Progenitor cell of endocrine pancreas (in vitro differentiated cells): ENCODE measurements at places on chromosomes 6 and 20.

DNA sequence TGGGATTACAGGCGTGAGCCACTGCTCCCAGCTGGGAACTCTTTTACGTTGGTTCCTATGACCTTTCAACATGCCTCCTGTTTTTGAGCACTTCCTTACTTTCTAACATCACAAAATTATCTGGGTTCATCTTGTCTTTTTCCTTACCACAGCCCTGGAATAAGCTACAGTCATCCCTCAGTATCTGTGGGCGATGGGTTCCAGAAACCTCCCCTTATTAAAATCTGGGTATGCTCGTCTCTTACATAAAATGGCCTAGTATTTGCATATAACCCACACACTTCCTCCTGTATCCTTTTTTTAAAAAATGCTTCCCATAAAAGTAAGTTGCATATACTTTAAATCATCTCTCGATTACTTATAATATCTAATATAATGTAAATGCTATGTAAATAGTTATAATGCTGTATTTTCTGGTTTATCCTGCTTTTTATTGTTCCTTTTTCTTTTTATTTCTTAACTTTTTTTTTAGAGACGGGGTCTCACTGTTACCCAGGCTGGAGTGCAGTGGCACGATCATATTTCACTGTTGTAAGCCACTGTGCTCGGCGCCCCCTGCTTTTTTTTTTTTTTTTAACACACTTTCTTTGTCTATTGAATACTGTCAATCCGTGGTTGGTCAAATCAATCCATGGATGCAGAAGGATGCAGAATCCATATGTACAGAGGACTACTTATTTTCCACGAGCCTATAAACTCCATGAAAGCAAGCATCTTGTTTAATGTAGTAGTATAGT, 9.2 kb downstream of the RPF2 start:
- no peaks in the 10 kb centered on the region for H3K4me1 ChIP-seq
- no peak overlapping the region for H3K4me3 ChIP-seq
- peaks cover 19% of the 10 kb centered on the region for H3K36me3 ChIP-seq
- no peaks in the 10 kb centered on the region for H3K27me3 ChIP-seq
- DNase-seq = no peak

GRCh38 chr20:24981282-24981681, 11.3 kb downstream of the APMAP start:
- H3K36me3 ChIP-seq = peaks cover 56% of the 10 kb centered on the region
- H3K4me3 ChIP-seq = no peak overlapping the region

DNA sequence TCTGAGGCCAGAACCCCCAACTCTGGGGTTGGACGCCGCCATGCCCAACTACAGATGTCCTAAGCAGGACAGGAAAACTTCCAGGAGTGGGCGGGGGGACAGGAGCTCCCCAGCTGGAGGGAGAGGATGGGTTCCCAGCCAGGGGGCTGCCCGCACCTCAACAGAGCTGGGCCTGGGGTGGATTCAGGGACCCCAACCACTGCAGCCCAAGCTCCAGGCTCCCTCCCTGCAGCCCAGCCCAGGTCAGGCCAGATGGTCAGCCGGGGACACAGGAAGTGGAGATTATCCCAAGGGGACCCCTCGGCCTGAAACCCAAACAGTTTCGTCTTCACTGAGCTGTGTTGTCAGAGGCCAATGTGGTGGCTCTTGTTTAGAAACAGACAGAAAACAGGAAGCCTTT, 9.4 kb downstream of the LAMA5 start:
- H3K27ac ChIP-seq = no peak overlapping the region
- peaks cover 23% of the 10 kb centered on the region for H3K4me1 ChIP-seq
- no peaks in the 10 kb centered on the region for H3K27me3 ChIP-seq
- no peak for DNase-seq

DNA sequence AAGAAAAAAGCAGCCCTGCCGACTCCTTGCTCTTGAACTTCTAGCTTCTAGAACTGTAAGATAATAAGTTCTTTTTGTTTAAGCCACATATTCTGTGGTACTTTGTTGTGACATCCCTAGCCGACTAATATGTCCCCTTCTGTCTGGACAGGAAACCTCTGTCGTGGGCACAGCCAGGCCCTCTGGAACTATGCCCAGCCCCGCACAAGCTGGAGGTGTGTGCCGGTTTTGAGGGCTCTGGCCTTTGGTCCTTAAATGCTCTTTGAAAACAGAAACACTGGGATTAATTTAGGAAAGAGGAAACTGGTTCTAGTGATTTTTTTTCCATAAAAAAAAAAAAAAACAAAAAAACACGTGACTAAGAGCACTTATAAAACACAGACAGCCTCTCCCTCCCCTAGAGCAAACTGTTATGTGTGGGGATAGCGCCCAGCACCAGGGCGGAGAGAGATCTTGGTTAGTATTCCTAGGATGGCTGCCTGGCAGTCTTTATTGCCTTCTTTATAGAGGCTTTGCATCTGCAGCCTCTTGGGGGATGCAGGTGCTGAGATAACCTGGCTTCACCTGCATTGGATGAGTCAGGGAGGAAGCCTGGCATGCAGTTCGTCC, 244.3 kb downstream of the NFATC2 start:
- peaks cover 7% of the 10 kb centered on the region for H3K36me3 ChIP-seq
- peaks cover 3% of the 10 kb centered on the region for H3K27me3 ChIP-seq
- no peak overlapping the region for H3K27ac ChIP-seq
- H3K4me1 ChIP-seq = no peaks in the 10 kb centered on the region
- H3K4me3 ChIP-seq = no peak overlapping the region

GRCh38 chr6:149438855-149439254, 38.8 kb downstream of the SUMO4 start:
- peaks cover 10% of the 10 kb centered on the region for H3K4me1 ChIP-seq
- no peaks in the 10 kb centered on the region for H3K36me3 ChIP-seq
- DNase-seq = no peak
- H3K27me3 ChIP-seq = peaks cover 24% of the 10 kb centered on the region
- no peak overlapping the region for H3K27ac ChIP-seq

GRCh38 chr6:168968228-168968627, 285.4 kb downstream of the THBS2 start:
- no peak for DNase-seq
- H3K27ac ChIP-seq = no peak overlapping the region
- no peak overlapping the region for H3K4me3 ChIP-seq
- no peaks in the 10 kb centered on the region for H3K36me3 ChIP-seq

- H3K27me3 ChIP-seq = no peaks in the 10 kb centered on the region
- DNase-seq = no peak
- H3K4me3 ChIP-seq = no peak overlapping the region
Observed at GRCh38 chr20:11271319-11271718, 597.5 kb upstream of the JAG1 start.

GRCh38 chr6:88539295-88539764, 373.2 kb upstream of the CNR1 start:
- no peak for DNase-seq
- H3K4me1 ChIP-seq = no peaks in the 10 kb centered on the region
- no peaks in the 10 kb centered on the region for H3K36me3 ChIP-seq

DNA sequence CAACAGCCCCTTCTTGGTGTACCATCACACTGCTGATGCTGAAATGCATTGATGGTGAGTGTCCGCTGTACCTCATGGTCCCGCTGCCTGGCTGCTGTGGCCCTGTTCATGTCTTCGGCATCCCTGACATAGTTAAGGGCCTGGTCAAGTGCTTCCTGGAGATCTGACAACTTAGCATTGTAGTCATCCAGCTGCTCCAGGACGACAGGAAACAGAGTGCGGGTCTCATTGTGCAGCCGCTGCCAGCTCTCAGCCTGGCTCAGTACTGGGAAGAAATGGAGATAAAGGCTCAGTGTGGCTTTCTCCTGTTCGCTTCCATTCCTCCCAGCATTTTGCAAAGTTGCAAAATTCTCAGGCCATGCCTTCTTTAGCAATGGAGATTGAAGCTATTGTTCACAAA, 81.8 kb downstream of the LAMA4 start:
- no peak for DNase-seq
- H3K27me3 ChIP-seq = peaks cover 34% of the 10 kb centered on the region
- H3K36me3 ChIP-seq = no peaks in the 10 kb centered on the region
- H3K4me1 ChIP-seq = no peaks in the 10 kb centered on the region

DNA sequence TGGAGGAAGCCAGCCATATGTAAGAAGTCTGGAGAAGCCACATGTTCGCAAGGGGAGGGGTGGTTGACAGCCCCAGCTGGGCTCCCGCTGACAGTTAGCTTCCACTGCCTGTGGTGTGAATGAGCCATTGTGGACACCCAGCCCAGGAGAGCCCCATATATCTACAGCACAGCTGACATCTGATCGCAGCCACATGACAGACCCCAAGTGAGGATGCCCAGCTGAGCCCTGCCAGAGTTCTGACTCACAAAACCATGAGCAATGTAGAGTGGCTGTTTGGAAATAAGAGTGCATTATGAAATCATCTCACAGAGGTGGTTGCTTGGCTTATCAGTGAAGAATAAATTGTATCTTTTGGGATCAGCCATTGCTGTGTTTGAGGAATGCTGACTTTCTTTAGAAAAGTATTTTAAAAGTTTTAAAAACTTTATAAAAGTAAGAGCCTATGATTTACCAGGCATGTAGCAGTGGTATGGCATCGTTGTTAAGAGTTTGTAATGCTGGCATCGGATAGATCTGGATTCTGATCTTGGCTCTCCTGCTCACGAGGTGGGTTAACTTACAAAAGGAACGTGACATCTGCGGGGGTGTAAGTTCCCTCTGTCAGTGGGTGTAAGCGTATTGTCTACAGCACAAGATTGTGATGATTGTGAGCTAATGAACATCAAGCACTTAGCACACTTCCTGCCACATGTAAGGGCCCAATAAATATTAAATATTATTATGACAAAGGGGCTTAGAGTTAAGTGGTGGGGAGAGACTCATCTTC, 24.1 kb downstream of the CFAP61 start:
- DNase-seq = no peak
- H3K27ac ChIP-seq = no peak overlapping the region
- H3K27me3 ChIP-seq = peaks cover 6% of the 10 kb centered on the region
- H3K36me3 ChIP-seq = no peaks in the 10 kb centered on the region

DNA sequence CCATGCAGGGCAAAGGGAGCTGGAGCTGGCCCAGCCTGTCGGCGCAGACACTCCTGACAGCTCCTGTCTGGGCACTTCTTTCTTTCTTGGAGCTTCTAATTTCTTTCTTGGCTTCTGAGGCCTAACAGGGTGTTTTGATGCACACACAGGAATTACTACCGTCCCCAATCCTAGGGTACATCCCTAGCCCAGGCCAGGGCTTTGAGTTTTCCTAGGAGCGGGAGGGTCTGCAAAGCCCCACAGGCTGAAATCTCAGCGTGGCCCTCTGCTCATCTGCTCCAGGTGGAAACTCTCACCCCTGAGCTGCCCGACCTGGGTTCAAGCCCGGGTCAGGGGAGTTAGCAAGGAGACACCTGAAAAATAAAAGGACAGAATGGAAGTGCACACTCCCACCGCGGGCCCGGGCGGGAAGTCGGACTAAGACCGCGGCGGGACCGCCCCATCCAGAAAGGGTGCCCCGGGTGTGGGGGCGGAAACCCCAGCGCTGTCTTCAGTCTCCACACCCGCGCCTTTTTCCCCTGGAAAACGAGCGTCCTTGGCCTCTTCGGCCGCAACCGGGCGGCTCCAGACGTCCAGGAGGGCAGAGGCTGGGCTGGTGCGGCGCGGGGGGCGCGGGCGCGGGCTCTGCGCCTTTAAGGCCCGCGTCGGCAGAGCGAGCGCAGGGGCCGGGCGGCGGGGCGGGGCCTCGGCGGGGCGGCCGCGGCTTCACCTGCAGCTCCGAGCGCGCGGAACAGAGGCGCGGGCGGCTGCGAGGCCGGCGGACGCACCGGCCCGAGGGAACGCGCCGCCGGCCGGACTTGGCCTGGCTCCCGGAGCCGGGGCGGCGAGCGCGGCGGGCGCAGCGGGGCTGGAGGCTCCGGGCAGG, at the start of gene CDH4:
Gene CDH4, plus strand, starts transcription at position 733 of the 865 bp plus-strand sequence.
- DNase-seq = peak; percentile 33
- H3K36me3 ChIP-seq = no peaks in the 10 kb centered on the region
- peaks cover 78% of the 10 kb centered on the region for H3K27me3 ChIP-seq

DNA sequence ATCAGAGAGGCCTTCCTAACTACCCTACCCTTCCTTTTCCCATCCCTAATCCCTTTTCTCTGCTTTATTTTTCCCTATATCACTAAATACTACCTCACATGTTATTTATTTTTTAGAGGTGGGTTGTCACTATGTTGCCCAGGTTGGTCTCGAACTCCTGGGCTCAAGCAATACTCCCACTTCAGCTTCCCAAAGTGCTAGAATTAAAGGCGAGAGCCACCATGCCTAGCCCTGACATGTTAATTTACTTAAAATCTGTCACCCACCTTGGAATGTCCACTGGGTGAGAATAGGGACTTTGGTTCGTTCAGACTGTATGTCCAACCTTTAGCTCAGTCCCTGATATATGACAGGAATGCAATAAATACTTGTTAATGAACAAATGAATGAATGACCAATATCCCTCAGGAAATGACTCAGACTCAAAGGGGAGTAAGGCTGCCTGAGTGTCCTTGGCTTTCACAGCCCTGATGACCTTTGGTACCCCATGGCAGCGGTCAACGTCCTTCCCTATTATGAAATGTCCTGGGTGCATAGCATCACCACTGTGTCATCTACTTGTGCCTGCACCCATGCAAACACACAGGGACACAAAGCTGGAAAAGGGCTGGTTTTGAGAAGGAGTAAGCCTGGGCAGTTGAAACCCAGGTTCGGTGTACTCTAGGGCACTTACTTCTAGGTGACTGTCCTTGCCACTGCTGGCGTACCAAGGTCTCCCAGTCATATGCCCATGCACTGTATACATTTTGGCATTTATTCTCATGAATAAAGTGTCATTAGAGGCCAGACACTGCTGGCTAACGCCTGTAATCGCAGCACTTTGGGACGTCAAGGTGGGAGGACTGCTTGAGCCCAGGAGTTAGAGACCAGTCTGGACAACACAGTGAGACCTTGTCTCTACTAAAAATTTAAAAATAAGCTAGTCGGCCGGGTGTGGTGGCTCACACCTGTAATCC, 26.5 kb downstream of the BCL2L1 start:
- no peaks in the 10 kb centered on the region for H3K27me3 ChIP-seq
- H3K4me1 ChIP-seq = peaks cover 49% of the 10 kb centered on the region
- H3K4me3 ChIP-seq = no peak overlapping the region

DNA sequence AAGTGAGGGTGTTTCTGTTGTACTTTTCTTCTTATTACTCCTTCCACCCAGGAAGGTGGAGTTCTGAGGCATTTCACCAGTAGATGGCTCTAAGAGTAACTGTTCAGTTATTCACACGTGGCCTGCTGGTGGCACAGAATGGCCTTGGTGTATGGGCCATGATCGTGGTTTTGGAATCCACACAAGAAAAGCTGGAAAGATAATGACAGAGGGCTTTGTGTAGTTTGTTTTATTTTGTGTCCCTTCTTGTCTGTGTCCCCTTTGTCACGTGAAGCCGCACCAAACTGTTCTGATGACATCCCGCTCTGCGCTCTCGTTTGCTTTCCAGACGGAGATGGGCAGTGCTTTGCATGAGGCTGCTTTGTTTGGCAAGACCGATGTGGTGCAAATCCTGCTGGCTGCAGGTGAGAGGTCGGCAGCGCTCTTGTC, 93.4 kb downstream of the ANKS1A start:
- peaks cover 3% of the 10 kb centered on the region for H3K4me1 ChIP-seq
- peaks cover 6% of the 10 kb centered on the region for H3K36me3 ChIP-seq
- no peak for DNase-seq
- no peaks in the 10 kb centered on the region for H3K27me3 ChIP-seq
- H3K4me3 ChIP-seq = no peak overlapping the region
